Occipital lobe (tissue), 3 donors: ENCODE measurements at places on chromosomes 12 and 14. TPM values are rescaled to one million over a fixed set of nuclear protein-coding genes. Genes with fewer than 3 reads are reported as not detected.

- DNase-seq, result no peak
Measured at GRCh38 chr12:131882804-131883520, 11.5 kb upstream of the ULK1 start.

DNA sequence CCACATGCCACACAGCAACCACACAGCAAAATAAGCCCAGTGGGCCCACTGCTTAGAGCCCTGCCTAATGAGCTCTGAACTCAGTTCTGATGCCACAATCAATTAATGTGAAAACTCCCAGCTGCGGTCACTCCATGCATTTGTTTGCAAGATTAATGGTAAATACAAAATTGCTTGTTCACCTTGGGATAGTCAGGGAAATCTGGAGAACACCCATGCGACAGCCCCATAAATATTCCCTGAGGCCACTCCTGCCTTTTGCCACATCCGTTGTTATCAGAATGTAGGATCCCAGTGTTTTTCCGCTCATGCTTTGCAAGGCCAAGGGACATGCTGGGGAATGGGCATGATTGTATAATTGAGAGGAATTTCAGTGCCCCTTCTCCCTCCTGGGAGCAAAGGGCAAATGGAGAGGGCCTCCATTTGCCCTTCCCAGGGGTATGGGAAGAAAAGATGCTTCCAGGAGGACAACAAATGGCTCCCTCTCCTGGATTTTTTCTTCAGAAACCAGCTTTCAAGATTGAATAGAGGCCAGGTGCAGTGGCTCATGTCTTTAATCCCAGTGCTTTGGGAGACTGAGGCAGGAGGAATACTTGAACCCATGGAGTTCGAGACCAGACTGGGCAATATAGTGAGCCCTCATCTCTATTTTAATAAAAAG, 30.8 kb upstream of the CMKLR1 start:
- no peak for DNase-seq

DNA sequence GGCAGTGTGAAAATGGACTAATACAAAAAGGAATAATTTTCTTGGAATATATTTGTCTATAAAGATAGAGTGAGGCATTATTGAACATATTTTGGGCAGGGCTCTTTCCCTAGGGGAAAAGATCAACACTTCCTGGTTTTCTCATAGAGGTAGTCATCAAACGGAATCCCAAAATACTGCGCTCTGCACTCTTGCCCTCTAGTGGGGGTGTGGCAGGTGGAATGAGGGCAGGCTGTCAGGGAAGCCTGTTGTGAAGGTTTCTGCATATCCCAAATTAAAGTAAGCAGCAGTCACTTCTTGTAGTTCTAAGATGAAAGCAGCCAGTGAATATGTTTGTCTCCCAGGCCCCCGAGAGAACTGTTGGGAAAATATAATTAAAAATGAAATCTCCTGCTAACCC, 666.8 kb upstream of the TMEM132C start:
- no peak for DNase-seq

Gene BCL2L14
- total RNA-seq, result not detected

Gene KERA
- 3.0 TPM for total RNA-seq
